Activated CD4-positive, alpha-beta T cell treated with anti-CD3 and anti-CD28 coated beads, Interleukin-2, amount 50 U/mL, for 1 hour (primary cell): ENCODE measurements at places on chromosomes 16 and 17.
A peak's percentile ranks its signal among the peaks of the same experiment; 100 is the strongest.

- DNase-seq = no peak
These were observed 4.0 kb downstream of the MAFG start for GRCh38 chr17:81923302-81924260.

GRCh38 chr17:58233543-58233942 lies 4.8 kb upstream of the LPO start:
- no peak for DNase-seq

GRCh38 chr16:66254106-66254505 lies 112.4 kb upstream of the CDH5 start:
- DNase-seq = no peak

- no peak for DNase-seq
These were observed 292.5 kb downstream of the SOX9 start for GRCh38 chr17:72413077-72414031.

DNA sequence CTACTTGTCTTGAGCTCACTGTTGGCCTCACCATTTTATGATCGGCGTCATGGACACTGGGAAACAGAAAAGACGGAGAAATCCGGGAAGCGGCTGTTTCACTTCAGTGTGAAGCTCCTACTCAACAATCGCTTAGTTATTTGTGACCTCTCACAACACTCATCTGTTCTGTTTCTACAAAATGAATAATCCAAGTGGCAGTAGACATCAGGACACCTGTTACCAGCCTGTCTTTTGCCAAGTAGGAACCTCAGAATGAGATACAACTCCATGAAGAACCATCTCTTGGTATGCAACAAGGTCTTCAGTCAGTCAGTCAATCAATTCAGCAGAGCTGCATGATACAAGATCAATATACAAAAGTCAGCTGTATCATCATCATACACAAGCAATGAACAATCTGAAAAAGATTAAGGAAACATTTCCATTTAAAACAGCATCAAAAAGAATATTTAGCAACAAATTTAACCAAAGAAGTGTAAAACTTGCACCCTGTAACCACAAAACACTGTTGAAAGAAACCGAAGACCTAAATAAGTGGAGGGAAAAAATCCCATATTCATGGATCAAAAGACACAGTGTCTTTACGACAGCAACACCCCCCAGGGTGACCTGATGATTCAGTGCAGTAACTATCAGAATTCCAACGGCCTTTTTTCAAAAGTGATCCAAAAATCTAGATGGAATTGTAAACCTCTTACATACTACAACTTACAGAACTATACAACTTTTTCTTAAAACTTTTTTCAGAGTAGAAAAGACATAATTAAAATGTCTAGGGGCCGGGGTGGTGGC lies 63.4 kb downstream of the ANKRD11 start:
- no peak for DNase-seq

DNA sequence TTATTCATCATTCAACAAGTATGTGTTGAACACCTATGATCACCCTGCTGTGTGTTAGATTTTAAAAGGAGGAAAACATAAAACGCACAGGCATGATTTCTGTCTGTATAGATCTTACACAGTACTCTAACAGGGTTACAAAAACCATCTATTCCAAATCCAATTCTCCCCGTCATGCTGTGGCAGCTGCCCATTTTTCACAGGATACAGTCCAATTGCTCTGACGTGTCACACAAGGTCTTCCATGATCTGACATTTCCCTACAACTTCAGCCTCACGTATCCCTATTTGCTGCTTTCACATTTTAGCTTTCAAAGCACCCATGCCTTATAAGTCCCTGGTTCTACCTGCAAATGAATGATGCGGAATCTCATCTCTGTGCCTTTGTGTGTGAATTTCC lies 67.0 kb upstream of the CNTNAP4 start:
- DNase-seq = no peak

GRCh38 chr17:77869665-77870132 lies 88.8 kb upstream of the TNRC6C start:
- no peak for DNase-seq

GRCh38 chr16:87836844-87837581 lies 32.3 kb downstream of the SLC7A5 start:
- DNase-seq = no peak

GRCh38 chr17:45368651-45369050 lies 51.8 kb upstream of the MAP3K14 start:
- no peak for DNase-seq

- DNase-seq = no peak
These were observed 37.2 kb upstream of the ULK2 start for GRCh38 chr17:19904924-19905323.

- no peak for DNase-seq
These were observed 402.6 kb upstream of the C16orf82 start for GRCh38 chr16:26664086-26664485.

DNA sequence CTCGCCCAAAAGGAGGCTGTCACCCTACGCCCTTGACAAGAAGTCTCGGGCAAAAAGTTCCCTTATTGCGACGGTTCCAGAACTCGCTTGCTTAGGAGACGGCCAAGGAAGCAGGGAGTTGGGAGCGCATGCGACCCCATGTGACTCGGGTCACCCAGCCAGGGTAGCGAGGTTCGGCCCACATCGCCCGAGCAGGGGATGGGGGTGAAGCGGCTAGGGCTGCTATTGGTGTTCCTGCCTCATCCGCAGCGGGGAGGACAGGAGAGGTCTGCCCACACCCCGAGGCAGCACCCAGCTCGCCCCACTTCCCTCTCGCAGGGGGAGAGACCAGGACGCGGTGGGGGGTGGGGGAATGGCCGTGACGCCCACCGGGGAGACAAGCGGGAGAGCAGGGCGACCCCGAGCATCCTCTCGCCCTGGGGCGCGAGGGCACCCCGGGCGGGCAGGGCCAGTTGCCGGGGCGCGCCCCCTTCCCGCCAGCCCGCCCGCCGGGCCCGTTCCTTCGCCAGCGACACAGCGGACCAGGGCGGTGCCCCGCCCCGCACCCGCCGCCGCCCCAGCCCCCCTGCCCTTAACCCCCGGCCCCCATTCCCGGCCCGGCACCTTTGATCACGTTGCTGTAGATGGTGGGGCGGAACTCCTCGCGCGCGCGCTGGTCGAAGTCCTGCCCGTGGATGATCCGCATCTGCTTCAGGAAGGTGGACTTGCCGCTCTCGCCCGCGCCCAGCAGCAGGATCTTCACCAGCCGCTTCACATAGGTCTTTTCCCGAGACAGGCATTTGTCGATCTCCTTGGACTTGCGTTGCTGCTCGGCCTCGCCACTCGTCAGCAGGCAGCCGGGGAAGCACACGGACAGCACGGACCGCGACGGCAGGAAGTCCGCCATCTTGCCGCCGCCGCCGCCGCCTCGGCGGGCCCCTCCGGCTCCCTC lies 567 bp downstream of the GNA13 start:
- DNase-seq = peak; percentile 47

GRCh38 chr17:34401165-34401564 lies 38.1 kb upstream of the CCL1 start:
- no peak for DNase-seq

- no peak for DNase-seq
These were observed 75.2 kb upstream of the HSBP1 start for GRCh38 chr16:83732536-83732935.
